ENCODE measurements at places on chromosomes 5 and 9.

GRCh38 chr9:18890372-18890771 is 142.6 kb downstream of the SAXO1 start:
- DNase-seq: no peak

DNA sequence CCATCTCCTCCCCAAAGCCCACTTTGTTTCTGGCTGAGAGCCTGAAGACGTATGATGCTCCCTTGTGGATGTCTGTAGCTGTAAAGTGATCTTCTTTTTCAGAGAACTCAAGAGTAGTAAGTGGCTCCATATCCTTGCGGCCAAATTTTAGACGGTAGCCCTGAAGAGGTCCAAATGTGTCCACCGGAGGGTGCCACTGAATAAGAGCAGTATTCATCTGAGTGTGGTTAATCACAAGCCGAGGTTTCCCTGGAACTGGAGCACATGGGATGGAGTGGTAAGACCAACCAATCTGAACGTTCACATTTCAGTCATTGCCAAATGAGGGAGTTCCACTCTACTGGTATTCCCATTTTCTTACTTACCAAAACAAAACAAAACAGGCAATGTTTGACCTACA is 686.5 kb upstream of the DMAC1 start:
- DNase-seq: no peak

DNA sequence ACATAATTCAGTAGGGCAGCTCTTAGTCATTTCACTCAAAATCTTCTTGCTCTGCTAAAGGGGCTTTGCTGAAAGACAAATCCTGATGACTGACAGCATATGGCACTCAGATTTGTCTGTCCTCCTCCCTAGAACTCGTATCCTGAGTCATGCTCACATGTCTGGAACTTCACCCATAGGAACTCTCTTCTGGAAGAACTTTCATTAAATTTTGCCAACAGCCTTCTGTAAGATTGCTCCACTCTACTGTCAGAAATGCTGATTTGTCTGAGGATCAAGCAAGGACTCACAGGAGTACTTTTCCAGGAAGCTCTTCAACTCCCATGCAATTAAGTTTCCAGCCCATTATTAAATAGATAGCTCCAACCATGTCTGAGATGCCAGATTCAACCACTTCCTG is 59.8 kb upstream of the SNX2 start:
- no peak for DNase-seq

- DNase-seq: no peak
Observed at GRCh38 chr9:36187414-36187813, 3.3 kb upstream of the CLTA start.

DNA sequence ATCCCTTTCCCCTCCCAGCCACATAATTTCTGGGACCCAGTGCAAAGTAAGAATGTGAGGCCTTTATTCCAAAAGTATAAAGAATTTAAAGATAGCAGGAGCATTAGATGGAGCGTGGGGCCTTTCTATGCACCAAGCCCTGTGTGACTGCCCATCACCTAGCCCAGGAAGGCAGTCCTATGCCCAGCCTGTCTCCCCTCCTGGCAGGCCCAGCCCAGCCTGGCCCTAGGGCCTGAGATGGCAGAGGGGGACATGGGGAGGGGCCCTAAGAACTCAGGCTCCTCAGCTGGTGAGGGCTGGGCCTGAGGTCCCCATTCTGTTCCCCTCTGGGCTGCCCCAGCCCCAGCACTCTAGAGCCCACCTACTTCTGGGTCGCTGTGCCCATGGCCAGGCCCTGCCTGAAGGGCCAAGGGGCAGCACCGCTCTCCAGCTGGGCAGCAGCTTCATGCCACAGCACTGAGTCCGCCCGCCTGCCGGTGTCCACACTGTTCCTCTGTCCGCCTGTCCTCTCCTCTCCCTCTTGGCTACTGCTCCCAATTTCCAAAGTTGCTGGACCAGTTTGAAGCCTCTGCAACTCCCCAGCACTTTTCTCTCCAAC is 995 bp upstream of the SLC23A1 start:
- no peak for DNase-seq

GRCh38 chr9:76302543-76302942 is 91.7 kb downstream of the RFK start:
- DNase-seq: no peak

DNA sequence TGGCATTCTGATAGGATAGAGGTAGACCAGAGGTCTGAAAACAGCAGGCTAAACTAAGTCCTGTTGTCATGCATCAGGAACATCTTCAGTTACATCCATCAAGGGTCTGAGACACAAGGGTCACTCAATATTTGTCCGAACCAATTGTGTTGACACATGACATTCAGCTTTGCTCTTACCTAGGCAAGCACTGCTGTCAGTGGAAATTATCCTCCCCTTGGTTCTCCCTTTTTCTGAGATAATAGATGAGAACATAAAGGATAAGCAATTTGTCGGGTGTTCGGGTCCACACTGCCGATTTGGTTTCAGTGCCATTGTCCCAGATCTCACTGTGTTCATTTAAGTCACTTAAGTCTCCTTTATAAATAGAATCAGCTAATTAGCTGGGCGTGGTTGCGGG is 148.3 kb upstream of the MSX2 start:
- DNase-seq: no peak

DNA sequence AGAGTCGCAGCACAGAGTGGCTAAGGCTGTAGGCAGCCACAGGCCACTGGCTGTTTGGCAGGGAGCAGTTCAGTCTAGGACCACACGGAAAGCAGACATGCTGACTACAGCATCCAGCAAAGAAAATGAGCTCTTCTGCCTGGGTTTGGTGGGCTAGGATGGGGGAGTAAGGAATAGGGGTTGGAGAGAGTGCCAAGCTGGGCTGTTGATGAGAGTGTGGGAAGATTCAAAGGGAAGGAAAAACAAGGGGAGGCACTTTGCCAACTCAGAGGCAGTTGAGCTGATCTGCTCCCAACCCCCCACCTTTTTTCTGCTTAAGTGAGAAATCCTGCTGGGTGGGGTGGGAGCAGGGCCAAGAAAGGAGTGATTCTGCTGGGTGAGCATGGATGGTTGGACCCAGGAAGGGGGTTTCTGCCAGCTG is 35.9 kb downstream of the SVEP1 start:
- DNase-seq: no peak

GRCh38 chr9:113996531-113997001 is 81.5 kb downstream of the AMBP start:
- DNase-seq: no peak

DNA sequence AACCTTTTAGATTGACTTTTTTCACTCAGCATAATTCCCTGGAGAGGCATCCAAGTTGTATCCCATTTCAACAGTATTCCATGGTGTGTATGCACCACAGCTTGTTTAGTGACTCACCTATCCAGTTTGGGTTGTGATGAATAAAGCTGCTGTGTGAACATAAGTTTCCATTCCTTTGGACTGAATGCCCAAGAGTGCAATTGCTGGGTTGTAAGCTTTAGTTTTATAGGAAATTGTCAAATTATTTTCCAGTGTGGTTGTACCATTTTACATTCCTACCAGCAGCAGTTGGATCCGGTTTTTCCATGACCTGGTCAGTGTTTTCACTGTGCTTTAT is 60.9 kb upstream of the TMED7 start:
- no peak for DNase-seq

DNA sequence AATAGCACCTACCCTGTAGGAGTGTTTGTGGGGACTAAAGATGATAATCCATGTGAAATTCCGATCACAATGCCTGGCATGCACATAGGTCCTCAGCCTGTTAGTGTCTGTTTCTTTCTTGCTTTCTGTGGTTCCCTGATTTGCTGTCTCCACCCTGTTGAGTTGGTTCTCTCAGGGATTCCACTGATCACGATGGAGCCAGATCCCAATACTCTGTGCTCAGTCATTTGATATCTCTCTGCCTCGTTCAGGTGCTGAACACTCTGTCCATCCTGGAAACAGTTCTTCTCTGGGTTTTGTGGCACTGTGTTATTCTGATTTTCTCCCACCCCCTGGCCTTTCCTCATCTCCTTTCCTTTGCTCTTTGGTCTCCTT is 60.8 kb downstream of the ARHGAP26 start:
- no peak for DNase-seq

GRCh38 chr5:64827703-64828102 is 59.0 kb downstream of the CWC27 start:
- no peak for DNase-seq

- no peak for DNase-seq
Observed at GRCh38 chr9:3857673-3858072, 331.9 kb upstream of the RFX3 start.

All from activated naive CD4-positive, alpha-beta T cell (primary cell).